GM03348 (cell line): ENCODE measurements at places on chromosomes 2 and 18.

DNA sequence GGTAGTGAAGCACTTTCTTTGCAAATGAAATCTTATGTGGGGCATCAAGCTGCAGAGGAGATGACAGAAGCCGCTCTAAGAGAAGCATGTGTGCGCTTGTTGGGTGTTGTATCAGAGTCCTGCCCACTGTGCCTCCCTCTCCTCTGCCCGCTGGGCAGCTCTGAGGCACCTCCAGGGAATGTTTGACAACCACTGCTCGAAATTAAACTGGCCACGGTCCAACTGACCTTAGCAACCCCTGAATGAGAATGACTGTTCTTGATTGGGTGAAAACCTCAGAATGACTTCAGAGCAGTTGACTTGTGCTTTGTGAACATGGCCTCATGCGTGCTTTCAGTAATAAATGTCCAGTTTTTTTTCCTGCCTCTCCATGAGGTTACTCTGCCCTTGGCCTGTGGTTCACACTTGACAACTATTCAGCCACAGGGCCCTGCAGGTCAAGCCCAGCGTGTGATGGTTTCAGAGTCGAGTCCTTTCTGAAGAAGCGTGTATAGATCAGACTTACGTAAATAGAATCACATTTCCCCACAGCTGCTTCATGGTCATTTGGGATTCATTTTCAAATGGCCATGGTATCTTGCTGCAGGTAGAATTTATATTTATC, 94.9 kb downstream of the SLC4A3 start:
- DNase-seq, result no peak

GRCh38 chr2:88097192-88097591, 29.6 kb downstream of the SMYD1 start:
- no peak for DNase-seq

- DNase-seq, result no peak
Measured at GRCh38 chr2:47724221-47724981, 58.5 kb upstream of the MSH6 start.

DNA sequence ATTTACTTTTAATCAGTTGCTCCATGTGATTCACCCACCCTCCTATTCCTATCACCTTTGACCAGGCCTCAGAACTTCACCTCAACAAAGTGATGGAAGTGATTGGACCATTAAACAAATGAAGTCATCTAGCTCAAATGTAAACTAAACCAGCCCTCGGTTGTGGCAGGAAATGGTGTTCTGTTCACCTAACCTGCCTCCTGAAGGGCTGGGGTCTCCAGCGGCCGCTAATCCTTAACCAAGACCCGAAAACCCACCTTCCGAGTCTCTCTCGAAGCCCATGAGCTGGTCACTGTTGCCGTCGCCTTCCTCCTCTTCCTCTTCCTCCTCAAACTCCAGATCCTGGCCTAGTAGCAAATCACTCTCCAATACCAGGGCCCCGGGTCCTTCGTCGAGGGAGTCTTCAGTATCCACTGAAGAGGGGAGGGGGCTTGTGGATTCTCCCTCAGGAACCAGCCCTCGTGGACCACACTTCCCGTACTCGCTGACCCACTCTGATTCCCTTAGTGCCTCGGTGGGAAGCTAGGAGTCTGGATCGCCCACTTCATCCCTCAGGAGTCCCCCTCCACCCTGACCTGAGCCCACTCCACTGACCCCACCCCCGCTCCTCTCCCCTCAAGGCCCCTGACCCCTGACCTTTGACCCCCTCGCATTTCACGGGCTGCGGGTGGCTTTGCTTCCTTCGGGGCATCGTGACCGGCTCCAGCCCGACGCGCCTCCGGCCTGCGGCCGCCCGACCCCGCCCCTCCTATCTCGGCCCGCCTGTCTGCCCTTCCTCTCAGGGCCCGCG, 503 bp downstream of the ZNF513 start:
- DNase-seq, result peak; percentile 17

DNA sequence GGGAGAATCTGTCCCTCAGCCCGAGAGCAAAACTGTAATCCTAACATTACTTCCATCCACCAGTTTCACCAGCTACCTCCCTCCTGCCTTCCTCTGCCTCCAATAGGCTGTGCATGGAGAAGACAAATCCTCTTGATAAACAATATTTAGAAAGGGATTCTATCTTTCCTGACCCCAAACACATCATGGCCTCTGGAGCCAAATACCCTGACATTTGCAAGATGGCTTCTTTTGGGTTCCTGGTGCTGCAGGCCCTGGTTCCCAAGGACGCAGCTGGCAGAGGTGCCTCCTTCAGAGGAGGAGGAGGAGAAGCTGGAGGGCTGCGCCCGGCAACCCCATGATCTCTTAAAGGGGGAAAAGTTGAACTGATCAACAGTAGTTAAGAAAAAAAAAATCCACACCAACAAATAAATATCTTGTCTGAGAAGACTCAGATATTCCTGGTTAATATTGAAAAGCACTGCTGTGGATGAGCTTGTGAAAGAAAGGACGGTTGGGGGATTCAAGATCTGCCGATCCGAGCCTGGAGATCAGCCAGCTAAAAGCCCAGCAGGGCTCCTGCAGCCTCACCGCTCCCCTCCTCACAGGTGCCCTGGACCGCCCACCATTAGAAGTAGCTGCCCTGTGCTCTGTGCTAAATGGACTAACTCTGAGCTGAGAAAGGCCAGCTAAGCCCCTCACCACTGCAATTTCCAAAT, 116.8 kb downstream of the MSH2 start:
- no peak for DNase-seq

- no peak for DNase-seq
Measured at GRCh38 chr2:227816507-227817294, 3.1 kb downstream of the CCL20 start.

DNA sequence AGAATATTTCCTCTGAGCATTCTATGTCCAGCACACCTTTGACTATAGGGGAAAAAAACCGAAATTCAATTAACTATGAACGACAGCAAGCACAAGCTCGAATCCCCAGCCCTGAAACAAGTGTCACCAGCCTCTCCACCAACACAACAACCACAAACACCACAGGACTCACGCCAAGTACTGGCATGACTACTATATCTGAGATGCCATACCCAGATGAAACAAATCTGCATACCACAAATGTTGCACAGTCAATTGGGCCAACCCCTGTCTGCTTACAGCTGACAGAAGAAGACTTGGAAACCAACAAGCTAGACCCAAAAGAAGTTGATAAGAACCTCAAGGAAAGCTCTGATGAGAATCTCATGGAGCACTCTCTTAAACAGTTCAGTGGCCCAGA, 79.4 kb upstream of the FAM117B start:
- no peak for DNase-seq

- peak; percentile 83 for DNase-seq
Measured at GRCh38 chr2:71631411-71631931, 178.1 kb downstream of the DYSF start.

GRCh38 chr2:44433895-44434294, 72.1 kb downstream of the CAMKMT start:
- no peak for DNase-seq

DNA sequence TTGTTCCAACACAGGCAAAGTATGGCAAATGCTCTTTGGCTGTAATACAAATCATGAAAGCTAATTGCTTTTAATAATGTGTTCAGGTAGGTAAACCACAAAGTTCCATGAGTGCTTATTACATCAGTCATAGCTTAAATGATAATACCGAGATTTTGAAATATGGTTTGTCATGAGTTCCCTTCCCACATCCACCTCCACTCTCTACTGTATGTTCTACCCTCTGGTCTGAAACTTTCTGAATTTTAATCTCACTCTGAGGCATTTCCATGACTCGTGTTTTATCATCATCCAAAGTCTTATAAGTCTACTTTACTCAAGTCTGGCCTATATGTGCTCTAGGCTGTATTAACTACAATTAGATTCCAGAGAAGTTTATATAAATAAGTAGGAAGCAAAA, 354.8 kb downstream of the AKAIN1 start:
- no peak for DNase-seq

GRCh38 chr2:36367895-36368353, 12.3 kb downstream of the CRIM1 start:
- peak; percentile 39 for DNase-seq

- no peak for DNase-seq
Measured at GRCh38 chr2:41949091-41949882, 98.5 kb upstream of the PKDCC start.

DNA sequence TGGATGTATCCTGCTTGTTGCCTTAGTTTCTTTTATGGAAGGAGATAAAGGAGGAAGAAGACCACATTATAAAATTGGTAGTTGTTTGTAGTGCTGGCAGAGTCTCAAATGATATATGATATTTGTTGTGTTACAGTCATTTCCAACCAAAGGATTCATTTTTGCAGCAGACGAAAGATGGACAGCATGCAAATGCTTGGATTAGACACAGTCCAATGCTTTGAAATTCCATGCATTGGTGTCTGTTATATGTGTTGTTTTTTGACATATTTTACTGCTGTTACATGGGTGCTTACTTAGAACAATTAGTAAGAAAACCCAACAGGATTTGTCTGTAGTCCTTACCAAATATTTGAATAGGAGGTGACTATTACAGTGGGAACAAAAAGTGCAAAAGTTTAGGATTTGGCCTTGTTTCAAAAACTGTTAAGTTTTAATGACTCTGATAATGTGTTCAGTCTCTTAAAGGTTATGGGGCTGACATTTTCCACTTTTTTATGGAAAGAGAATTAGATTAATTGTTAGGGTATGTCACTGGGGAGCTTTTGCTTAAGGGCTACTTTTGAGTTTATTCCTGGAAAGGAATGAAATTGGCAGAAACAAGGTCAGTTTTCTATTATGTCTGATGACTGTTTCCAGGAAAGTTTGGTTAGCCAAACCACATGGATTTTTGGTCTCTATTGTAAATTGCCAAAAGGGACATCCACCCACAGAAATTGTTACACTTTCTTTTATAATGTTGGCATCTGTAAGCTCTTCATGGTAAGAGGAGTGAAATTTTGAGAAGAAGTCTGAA, 229.4 kb upstream of the MMADHC start:
- peak; percentile 7 for DNase-seq

GRCh38 chr2:197136452-197136851, 174.1 kb downstream of the ANKRD44 start:
- no peak for DNase-seq

DNA sequence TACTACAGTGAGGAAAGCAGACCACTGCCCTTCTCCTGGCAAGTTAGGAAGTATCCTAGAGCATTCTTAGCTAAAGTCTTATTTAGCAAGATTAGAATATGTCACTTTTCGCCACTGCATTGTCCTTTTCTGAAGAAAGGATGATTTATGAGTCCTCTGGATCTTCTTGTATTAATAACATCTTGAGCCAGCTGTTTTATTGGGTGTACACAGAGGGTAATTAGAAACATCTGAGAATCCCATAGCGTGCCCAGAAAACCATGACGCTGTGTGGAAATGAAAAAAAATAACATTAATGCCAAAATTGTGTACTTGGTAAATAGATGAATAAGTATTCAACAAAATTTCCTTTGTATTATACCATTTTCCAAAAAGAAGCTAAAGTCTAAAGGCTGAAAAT, 198.7 kb downstream of the LTBP1 start:
- DNase-seq, result peak; percentile 39

- DNase-seq, result no peak
Measured at GRCh38 chr2:183530333-183530901, 406.2 kb downstream of the NUP35 start.

DNA sequence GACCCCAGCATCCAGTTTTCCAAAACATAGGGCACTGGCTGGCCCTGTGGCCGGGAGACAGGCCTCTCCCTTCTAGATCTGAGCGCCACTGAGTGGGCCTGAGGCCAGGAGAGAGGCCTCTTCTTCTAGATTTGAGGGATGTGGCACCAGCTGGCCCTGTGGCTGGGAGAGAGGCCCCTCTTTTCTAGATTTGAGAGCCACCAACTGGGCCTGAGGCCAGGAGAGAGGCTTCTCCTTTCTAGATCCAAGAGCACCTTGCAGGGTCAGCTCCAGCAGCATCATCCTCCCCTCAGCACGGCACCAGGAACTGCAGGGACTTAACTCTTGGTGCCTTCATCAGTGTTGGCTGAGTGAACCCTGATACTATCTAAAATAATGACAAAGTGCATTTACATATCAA, 114.3 kb upstream of the ALKAL2 start:
- DNase-seq, result no peak

- DNase-seq, result no peak
Measured at GRCh38 chr2:155080373-155080772, 381.9 kb downstream of the KCNJ3 start.

GRCh38 chr2:32715391-32715841, 87.6 kb downstream of the TTC27 start:
- DNase-seq, result no peak

DNA sequence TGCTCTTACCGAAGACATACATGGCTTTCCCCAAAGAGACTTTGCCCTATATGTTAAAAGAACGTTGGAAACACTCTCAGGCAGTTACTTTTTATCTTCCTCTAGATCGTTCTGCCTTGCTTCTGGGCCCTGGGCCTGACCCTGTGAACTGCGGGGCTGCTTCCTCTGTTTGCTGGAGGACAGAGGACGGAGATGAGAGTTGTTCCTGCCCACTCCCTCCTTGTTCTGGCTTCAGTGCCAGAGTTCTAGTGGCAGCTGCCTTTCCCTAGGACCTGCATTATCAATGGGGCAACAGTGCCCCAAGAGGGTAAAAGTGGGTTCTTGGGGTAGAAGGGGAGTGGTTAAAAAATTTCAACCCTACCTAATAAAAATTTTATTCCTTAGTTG, 6.5 kb upstream of the FN1 start:
- no peak for DNase-seq

GRCh38 chr18:43081396-43081795, 34.1 kb downstream of the RIT2 start:
- DNase-seq, result no peak

- DNase-seq, result no peak
Measured at GRCh38 chr2:60446413-60447267, 106.8 kb downstream of the BCL11A start.

- DNase-seq, result no peak
Measured at GRCh38 chr2:102239344-102239743, 52.5 kb downstream of the IL1RL2 start.

DNA sequence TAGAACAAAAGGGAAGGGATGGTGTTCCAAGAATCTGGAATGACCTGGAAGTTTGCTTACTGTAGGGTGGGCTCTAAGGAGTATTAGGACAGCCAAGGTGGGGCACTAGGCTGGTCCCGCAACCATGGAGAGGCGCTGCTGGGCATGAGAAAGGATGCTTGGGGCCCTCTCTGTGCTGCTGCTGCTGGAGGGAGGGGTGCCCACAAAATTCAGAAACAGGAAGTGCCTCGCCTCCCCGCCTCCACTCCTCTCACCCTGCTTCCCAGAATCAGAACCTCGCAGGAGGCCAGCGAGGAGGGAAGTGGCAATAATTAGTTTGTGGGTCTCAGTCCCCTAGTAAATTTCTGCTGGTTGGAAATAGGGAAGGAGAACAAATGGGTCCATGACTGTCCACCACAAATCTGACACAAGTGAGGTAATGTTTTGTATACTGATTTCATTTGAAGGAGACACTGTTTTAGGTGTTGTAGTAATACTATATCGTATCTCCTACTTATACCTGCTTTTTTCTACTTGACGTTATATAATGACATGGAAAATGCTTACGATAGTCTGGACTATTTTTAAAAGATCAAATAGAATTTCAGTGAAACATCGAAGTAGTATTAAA, 7.9 kb upstream of the PDCL3 start:
- DNase-seq, result no peak
